ENCODE measurements at places on chromosomes 2 and 18. TPM values are rescaled to one million over a fixed set of nuclear protein-coding genes. Genes with fewer than 3 reads are reported as not detected.

- DNase-seq, result no peak
Measured at GRCh38 chr18:63146828-63147409, 172.7 kb downstream of the BCL2 start.

DNA sequence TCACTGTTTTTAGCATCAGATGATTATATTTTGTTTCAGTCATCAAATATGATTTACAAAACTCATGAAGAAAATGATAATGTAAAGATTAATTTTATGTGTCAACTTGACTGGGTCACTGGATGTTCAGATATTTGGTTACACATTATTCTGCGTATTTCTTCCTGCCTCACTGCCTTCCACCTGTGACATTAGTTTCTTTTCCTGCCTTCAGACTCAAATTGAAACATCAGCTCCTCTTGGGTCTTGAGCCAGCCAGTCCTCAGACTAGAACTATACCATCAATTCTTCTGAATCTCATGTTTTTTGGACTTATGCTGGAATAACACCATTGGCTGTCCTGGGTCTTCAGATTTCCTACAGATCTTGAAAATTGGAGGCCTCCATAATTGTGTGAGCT is 96.7 kb downstream of the ZNF385B start:
- no peak for DNase-seq

The PLEK gene
- 333 TPM for total RNA-seq

The ONECUT2 gene
- total RNA-seq, result not detected

DNA sequence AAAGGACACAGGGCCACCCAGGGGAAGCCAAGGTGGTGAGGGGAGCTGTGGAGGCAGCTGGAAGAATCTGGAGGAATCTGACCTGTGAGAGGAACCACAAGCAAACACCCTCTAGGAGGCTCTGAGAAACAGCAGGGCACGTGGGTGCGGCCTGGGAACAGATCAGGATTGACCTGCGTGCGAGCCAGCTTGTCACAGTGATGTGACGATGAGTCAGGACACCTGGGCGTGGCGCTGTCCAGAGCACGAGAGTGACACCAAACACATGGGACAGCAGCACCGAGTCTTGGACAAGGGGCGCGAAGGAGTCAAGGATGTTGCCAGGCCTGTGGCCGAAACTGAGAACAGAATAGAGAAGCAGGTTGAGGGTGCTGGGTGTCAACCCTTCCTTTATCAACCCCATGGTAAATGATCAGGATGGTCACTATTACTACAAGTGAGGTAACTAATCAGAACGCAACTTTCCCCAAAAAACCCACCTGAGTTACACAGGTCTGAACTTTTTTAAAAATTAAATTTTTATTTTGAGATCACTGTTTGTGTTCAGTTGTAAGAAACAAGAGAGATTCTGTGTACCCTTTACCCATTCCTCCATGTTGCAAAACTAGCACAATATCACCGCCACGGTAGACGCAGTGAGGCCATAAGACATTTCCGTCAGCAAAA is 637 bp upstream of the SFT2D3 start:
- peak; percentile 42 for DNase-seq

GRCh38 chr2:210559182-210559581 is 2.8 kb downstream of the CPS1 start:
- DNase-seq, result no peak

The AQP12B gene
- not detected for total RNA-seq

DNA sequence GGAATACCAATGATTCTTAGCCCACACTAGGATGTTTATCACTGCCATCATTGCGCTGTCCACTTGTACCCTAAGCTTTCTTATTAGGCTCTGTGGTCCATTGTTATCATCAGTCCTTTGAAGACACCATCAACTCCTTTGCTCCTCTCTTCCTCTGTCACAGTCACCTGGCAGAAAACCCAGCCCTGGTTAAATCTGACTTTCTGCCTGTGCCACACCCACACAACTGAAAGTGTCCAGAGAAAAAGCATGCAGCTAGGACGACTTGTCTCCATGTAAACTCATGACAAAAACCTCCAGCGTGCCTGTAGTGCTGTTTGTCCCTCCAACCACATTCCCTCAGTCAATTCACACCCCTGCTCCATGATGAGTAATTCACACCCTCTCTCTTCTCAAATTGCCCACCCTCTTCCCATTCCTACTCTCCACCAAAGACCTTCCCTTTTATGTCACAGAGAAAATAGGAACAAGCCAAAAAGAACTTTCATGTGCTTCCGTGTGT is 297.4 kb upstream of the MGAT5 start:
- DNase-seq, result no peak

The NETO1 gene
- total RNA-seq, result not detected

The PSMA8 gene
- 1.3 TPM for total RNA-seq

GRCh38 chr2:204539019-204539385 is 6.3 kb upstream of the PARD3B start:
- DNase-seq, result no peak

The TDRD15 gene
- 0.33 TPM for total RNA-seq

GRCh38 chr2:189527041-189527750 is 53.4 kb downstream of the SLC40A1 start:
- no peak for DNase-seq

DNA sequence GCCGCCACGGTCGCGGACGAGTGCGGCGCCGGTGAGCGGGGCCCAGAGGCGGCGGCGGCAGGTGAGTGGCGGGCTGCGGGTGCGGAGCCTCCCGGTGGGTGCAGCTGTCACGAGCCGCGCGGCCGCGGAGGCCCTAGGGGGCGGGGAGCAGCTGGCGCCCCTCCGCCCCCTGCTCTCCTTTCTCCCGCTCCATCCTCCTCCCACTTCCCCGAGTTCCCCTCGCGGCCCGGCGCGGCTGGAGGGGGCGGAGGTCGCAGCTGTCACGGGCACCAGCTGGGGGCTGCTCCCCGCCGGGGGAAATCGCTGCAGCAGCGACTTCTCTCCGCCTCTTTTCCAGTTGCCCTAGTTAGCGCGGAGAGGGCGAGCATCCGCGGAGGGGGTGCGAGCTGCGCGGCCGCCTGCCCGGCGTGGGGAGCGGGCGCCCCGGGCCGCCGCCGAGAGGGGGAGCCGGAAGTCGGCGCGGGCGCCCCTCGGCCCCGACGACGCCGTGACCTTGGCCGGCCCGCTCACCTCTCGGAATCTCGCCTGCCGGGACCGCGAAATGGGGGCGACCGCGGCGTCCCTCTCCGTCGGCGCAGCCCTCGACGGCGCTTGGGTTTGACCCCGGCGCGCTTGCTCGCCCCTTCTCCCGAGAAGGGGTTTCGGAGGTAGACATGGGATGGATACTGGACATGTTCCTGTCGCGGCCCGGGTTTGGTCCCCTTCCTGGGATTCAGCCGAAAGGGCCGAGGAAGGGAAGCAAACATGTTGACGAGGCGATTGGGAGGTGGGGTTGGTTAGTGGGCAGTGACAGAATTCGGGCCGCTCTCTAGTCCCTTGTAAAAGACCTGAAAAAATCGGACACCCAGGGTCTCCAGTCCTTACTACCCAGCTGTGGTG is 727 bp downstream of the NCOA1 start:
- peak; percentile 81 for DNase-seq

DNA sequence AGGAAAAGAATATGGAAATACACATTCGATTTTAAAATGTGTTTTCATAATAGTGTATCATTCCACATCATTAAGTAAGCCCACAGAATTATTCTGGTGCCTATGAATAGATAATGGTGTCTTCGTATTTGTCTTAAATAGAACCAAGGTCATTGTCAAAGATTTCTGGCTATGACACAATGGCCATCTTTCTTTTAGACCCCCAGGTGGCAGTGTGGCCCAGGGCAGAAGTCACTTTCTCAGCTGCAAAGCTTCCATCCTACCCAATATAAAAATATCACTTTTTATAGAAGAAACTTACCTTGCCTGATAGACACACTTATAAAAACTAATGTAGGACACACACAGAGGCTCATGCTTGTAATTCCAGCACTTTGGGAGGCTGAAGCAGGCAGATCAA is 57.5 kb downstream of the ZRANB3 start:
- DNase-seq, result no peak

- DNase-seq, result no peak
Measured at GRCh38 chr2:207188626-207189419, 23.1 kb upstream of the KLF7 start.

DNA sequence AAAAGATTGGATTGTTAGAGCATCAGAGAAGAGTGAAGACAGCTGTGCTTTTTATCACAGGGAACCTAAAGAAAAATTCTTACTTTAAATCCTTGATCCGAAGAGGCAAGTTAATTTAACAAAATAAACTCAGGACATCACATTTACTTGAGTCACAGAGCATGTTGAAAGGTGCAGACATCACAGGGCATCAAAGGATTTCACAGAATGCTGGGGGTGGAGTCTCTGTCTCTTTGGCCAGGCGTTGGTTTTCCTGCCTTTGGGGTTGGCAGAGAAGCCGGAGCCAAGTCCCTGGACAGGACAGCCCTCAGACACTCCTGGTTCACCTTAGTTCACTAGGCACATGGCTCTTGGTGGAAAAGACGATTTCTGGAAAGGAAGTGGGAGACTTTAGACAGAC is 56.3 kb downstream of the SH3RF3 start:
- no peak for DNase-seq

DNA sequence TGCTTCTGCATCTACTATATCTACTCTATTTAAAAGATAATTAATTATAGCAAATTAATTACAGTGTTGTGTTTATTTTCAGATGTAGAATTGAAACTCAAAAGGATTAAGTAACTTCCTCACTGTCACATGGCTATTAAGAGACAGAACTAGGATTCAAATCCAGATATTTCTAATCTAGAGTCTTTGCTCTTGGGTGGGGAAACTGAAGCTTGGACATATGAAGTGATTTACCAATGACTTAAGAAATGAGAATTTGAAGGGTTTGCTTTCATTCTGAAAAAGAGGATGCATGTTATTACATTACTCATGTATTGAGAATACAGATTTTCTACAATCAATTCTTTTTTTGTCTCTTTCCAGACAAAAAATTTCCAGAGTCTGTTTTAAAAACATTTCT is 191.5 kb upstream of the SMAD7 start:
- no peak for DNase-seq

DNA sequence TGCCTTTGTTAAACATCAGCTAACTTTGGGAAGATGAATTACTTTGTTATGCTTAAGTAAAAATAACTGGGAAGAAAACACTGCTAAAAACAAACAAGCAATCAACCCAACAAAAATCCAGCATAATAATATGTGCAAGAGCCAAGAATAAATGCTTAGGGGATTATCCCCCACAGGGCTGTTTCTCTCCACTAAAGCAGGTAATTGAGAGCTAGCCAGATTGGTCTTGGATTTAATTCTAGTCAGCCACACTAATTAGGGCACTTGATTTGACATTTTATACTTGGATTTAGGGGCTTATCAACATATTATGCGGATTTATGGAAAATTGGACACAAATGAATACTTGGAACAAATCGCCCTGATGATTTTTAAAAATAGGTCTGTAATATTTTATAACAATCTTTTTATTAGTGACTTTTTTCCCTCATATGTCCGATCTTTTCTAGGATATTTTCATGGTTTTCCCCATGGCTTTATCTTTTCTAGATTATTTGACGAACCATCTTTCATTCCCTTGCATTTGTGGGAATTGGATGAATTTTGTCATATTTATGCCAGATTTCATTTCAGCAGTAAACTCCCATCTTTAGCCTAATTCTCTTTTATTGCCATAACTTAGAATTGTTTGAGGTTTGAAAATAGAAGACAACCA is 199.1 kb upstream of the NXPH2 start:
- no peak for DNase-seq

The COL3A1 gene
- not detected for total RNA-seq

GRCh38 chr18:79815657-79816056 is 17.9 kb downstream of the KCNG2 start:
- no peak for DNase-seq

- no peak for DNase-seq
Measured at GRCh38 chr2:218996937-218997336, 3.7 kb upstream of the CRYBA2 start.

The DIPK1C gene
- total RNA-seq, result not detected

The CRACDL gene
- total RNA-seq, result 0.11 TPM

- DNase-seq, result no peak
Measured at GRCh38 chr2:198036029-198036879, 231.9 kb downstream of the PLCL1 start.

- no peak for DNase-seq
Measured at GRCh38 chr2:17518212-17519154, at the start of gene RAD51AP2. TSS of gene RAD51AP2 (minus strand) at chr2:17518440. CDS start at chr2:17518415, 25 bp downstream.

DNA sequence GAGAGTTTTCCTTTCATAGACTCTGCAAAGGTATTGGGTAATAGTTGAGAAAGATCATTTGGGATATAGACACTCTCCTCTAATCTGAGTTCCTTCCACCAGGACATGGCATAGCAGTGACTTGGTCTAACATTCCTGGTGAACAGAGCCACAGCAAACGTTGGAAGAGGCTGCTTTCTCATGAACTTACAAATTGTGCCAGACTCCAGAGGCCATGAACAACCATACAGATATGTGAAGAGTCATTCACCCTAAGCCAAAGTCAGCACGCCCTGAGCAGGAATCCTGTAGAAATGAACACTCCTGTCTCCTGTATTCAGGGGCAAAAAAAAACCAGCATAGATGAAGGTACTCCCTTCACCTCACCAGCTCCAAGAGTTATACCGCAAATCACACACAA is 152.8 kb downstream of the TMEM18 start:
- no peak for DNase-seq

The CGREF1 gene
- not detected for total RNA-seq

GRCh38 chr2:232925153-232925820 is 55.2 kb downstream of the SNORC start:
- no peak for DNase-seq

- no peak for DNase-seq
Measured at GRCh38 chr18:3923750-3924149, 473.8 kb downstream of the TGIF1 start.

DNA sequence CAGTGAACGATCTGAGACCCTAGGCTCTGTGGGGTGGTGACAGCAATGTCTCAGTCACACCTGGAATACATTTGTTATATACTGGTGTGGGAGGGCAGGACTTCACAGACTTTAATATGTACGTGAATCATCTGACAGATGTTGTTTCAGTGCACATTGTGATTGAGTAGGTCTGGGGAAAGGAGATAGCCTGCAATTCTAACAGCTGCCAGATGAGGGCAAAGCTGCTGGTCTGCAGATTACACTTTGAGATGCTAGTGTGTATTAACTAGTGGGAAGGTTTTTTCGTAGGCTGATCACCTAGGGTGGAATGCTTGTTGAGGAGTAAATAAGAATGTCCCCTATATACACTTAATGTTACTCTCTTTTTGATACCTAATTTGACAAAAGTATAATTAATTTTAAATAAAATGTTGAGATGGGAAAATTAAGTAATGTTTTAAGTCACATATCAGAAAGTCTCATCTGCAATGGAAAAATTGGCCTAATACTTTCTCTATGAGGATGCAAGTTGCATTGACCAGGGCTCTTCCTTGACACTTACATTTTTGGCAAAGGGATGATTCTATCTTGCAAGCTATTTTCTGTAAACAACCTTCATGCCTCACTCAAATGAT is 496.9 kb upstream of the HNMT start:
- peak; percentile 1 for DNase-seq

- DNase-seq, result peak; percentile 29
Measured at GRCh38 chr18:35267809-35268208, 22.2 kb downstream of the ZSCAN30 start.

DNA sequence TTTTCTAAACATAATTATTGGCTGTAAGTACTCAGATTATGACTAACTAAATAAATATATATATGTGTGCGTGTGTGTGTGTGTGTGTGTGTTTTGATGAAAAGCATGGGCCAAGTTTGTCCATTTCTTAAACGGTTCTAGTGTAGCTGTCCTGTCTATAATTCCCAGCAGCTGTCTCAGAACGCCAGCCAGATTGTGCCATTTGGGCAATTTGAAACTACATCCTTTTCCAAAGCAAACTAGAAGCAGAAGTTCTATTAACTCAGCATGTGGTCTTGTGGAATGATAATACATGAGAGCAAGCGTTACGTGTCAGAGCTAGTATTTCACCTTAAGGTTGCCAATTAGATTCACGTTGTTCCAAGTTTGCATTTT is 1.7 kb downstream of the ARHGAP28 start:
- DNase-seq, result no peak

The SLC30A3 gene
- total RNA-seq, result not detected
